ENCODE measurements at places on chromosomes 5 and 9. TPM values are rescaled to one million over a fixed set of nuclear protein-coding genes. Genes with fewer than 3 reads are reported as not detected.

- no peak for DNase-seq
These were observed 36.3 kb upstream of the CTXN3 start for GRCh38 chr5:127612441-127613141.

DNA sequence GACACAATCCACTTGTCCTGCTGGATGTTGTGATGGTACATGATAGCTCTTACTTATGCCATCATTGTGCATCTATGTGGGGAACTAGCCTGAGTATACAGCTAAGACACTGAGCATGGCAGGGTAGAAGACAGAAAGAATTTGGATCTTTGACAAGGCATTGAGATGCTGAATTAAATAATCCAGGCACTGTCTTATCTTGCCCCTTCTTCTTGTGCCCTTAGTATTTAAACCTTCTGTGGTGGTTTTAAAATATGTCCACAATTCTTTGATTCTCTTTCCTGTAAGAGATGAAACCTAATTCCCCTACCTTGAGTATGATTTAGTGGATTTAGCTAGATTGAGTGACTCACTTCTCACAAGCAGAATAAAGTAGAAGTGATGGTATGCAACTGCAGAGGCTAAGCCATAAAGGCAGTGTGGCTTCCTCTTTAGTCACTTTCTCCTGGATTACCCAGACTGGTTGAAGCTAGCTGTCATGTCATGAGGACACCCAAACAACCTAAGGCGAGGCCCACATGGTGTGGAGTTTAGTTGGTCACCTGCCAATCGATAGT lies 174.0 kb upstream of the NREP start:
- no peak for DNase-seq

DNA sequence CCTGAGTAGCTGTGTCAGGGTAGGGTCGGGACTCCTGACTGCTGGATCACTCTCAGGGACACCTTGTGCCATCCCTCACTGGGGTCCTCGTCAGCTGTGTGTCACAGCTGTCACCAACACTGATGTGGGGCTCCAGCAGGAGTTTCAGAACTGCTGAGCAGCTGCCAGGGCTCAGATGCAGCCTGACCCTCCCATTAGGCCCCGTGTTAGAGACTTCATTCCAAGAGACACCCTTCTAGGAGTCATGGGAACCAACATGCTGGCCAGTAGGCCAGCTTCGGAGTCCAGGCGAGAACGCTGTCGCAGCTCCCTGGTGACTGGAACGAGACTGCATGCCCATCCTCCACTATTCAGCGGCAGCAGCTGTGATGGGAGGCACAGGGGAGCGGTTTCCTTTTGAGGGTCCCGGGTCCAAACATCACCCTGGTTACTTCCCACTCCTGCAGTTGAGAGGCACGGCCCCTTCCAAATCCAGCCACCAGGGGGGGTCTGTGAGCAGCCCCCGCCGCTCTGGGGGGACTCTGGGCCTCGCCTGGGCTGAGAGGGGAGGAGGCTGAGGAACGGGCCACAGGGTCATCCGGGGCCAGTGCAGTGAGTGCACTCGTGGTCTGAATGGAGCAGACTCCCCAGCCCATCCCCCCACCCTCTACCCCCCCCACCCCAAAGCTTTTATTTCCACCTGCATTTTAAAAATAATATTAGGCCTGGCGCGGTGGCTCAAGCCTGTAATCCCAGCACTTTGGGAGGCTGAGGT lies 12.6 kb upstream of the TCF7 start:
- DNase-seq: peak; percentile 76

DNA sequence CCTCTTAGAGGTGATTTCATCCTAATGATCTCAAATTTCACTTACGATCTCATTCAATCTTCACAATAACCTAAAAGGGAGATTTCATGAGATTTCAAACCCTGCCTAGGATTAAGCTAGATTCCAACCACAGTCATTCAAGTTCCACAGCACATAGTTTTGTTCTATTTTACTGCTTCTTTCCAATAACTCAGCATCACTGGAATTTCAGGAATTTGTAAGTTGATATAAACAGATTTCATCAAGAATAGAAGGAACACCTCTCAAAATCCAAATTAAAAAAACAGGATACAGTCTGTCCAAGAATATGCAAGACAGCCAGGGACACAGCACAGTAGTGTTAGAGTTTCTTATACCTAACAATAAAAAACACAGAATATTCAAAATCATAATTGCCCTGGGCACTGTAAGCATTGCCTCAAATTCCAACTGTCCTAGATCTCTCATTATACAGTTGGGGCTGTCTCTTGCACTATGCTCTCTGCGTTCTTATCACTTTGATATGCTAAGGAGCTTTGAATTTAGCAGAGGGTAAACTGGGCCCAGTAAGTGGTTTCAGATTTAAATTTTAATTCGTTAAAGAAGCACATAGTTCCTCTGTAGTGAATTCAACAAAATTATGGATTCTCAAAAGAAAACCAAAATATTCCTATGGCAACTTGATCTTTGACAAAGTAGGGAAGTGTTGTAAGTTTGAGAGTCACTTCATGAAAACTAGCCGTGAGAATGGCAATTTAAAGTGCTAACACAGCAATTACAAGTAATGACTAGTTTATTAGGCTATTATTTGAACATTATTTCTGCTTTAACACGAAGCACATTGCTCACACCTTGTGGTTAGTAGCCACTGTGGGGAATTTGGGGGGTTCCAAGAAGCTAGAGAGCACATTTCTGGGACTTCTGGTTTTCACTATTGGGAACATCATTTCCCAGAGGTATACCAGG lies 478.6 kb upstream of the C9orf72 start:
- DNase-seq: no peak

DNA sequence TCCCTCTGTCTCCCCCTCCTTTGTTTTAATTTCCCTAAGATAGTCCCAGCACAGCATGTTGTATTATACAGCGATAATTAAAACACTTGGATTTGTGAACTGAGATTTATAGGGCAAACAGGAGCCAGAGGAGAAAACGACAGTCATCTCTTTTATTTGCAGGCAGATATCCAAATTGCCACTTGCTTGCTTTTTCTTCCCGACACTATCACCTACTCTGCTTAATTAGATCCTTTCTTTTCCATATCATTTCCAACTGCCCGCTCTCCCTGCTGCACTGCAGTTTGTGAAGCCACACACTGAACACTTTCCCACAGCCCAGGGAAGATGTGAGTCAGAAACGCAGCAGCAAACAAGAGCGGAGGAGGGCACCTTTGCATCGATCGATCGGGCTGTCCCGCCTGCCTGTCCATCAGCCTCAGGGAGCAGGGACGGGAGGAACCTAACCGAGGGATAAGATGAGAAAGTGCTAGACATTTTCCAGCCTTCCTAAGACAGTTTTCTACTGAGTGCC lies 35.8 kb upstream of the SPRY4 start:
- DNase-seq: no peak

GRCh38 chr5:61304590-61305381 lies 27.3 kb upstream of the ZSWIM6 start:
- no peak for DNase-seq

- DNase-seq: no peak
These were observed 7.3 kb downstream of the SRFBP1 start for GRCh38 chr5:121968910-121969607.

- no peak for DNase-seq
These were observed 46.4 kb upstream of the SHC3 start for GRCh38 chr9:89225036-89225435.

AGXT2 gene
- total RNA-seq: not detected

SLC1A3 gene
- total RNA-seq: 0.44 TPM

LIFR gene
- total RNA-seq: not detected

PTGES gene
- total RNA-seq: not detected

HSPA9 gene
- total RNA-seq: 223 TPM

MOB3B gene
- 7.3 TPM for total RNA-seq

FRMD3 gene
- 0.91 TPM for total RNA-seq

ARL14EPL gene
- total RNA-seq: not detected

CCL19 gene
- not detected for total RNA-seq

OR2K2 gene
- total RNA-seq: not detected

Measured in activated B cell treated with CpG ODN at 0.5 μM for 24 hours (primary cell).